ENCODE measurements at places on chromosomes 11 and 22.

DNA sequence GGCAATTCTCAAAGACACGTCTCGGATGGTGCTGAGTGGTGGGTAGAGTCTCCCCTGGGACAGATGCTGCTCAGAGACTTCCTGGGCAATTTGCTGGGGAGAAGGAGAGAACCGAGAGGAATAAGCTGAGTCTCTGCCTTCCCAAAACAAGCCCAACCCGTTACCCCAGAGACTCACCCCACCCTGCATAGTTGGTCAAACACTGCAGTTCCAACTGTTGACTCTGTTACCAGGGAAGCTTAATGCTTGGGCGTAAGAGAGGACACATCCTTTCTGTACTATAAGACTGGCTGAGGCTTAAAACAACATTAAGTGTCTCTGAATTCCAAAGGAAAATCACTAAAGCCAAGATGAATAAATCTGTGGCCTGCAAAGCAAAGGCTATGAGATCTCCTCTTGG is 68.1 kb downstream of the CCDC81 start:
- DNase-seq = no peak

DNA sequence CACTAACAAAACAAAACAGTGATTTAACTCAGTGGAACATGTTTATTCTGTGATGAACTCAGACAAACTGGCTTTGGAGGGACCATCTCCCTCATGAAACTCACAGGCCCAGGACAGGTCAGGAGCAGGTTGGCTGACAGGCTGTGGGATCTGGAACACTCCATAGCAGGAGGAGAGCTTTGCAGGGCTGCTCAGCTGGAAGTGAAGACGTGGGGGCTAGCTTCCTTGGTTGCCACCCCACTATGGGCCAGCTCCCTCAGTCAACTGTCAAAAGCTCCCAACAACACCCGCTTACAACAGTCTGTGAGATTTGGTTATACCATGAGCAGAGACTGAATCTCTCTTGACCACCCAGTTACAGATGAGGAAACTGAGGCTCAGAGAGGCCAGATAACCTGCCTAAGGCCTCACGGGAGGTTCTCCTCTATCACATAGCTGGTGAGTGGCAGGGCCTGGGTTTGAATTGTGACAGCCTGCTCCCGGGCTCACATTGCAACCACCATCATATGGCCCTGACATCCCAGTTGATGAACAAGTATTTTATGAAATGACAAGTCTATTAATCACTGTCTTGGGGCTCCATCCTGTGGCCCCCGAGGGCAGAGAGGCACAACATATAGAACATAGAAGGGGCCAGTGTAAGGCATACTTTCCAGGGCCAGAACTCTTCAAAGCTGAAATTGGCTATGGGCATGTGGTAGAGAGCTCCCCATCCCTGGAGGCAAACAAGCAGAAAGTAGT is 473.4 kb downstream of the MN1 start:
- no peak for DNase-seq

- no peak for DNase-seq
Observed at GRCh38 chr22:28893810-28894209, 10.4 kb downstream of the ZNRF3 start.

DNA sequence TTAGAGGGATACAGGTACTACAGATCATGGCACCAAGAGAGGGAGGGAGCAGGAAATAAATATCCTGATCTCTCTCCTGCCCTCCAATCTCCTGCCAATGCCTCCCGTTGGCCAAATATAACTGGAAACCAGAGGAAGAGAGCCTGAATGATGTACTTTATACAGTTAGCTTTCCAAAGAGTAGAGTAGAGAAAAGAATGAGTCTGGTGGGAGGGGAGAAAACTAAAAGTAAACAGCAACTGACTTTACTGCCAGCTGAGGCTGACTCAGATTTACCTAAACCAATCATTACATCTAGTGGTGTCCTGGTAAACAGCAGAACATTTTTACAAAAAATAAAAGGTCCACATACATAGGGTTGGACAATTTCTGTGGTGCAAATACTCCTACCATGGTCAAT is 5.1 kb downstream of the MPZL3 start:
- no peak for DNase-seq
